ENCODE measurements at places on chromosomes 13 and 19.

DNA sequence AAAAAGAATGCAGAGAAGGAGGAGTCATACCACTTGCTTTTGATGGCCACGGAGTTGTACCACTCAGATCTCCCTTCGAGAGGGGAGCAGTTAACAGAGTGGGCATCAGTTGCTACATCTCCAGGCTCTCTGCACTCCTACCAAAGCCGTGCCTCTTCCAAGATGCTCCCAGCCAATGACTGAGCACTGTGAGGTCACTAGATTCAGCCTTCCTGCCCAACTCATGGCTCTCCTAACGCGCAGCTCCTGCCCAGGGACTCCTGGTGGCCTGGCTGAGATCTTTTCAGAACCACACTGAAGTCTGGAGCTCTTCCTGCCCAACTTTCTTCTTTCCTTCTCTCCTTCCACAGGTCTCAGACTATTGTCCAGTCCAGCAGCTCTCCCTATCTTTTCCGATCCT, 66.7 kb downstream of the LHFPL6 start:
- no peak for DNase-seq

DNA sequence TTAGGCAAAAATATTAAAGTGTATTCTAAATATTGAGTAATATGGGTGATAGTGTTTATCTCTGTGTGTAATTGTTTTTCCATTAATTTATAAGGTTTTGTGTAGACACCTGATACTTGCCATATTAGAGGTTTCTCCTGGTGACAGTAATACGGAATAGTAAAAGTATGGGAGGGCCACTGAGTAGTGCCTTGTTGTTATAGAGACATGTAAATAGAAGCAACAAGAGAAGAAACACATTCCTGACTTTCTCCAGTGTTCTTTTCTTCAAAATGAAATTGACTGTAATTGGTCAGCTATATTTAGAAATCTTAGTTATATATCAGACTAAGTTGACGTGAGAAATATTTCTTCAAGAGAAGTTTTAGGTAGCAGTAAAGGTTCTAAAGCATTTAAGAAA, 18.5 kb downstream of the RNASEH2B start:
- no peak for DNase-seq

DNA sequence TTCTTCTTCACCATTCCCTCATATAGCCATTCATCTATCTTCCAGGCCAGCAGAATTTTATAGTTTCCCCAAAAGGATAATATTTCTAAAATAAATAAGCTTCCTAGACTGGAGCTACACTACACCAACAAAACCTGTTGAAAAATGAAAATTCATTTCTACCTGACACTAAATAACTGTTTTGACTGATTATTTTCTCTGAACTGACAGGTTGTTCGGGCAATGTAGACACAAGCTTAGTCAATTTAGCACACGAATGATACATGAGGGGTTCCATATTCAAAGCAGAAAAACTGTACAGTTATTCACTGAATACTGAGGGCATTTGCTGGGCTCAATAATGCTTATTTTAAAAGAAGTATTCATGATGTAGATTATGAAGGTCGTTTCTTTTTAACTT, 589.7 kb downstream of the LIG4 start:
- DNase-seq: no peak

GRCh38 chr19:400976-401865, 7.7 kb downstream of the C2CD4C start:
- DNase-seq: no peak

DNA sequence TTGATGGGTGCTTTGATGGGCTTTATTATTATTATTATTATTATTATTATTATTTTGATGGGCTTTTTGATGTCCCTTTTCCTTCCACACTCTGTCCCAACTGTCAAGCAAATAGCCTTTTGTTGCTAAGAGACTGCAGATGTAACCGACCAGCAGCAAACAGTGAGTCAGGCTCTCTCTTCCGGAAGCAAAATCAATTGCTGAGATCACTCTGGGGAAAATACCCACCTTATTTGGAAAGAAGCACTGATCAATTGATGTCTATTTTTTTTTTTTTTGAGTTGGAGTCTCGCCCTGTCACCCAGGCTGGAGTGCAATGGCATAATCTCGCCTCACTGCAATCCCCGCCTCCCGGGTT, 2.9 kb downstream of the LDLR start:
- DNase-seq: peak; percentile 89

DNA sequence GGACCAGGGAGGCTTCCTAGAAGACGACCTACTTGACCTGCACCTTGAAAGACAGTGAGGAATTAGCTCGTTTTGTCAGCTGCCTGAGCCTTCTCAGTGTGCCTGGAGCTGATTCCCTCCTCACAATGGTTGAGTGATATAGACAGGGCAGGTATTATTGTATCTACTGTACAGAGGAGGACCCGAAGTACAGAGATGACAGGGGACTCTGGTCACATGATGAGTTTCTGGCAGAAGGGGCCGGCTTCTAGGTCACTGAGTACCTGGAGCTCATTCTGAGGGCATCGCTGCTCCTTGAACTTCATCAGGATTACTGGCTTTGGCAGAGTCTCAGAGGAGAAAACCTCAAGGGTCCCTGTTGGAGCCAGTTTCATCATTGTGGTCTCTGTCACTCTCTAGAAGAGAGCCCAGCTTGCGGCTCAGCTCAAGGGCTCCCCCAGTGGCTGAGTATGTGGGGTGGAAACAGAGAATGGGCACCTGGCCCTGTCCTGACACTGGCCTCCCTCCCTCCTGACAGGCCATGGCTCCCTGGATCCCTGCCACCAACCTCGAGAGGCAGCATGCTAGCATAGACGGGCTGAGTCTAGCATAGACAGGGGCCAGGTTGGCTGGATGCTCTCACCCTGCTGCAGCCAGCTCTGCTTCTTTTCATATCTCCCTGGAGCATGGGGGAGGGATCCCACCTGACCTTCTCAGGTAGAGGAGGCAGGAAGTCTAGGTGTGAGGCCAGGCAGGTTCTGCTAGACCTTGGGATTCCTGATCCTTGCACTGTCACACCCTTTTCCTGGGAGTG, 38.7 kb downstream of the NFIX start:
- peak; percentile 43 for DNase-seq

- no peak for DNase-seq
Measured at GRCh38 chr13:65830411-65831205, 1399.5 kb downstream of the PCDH9 start.

DNA sequence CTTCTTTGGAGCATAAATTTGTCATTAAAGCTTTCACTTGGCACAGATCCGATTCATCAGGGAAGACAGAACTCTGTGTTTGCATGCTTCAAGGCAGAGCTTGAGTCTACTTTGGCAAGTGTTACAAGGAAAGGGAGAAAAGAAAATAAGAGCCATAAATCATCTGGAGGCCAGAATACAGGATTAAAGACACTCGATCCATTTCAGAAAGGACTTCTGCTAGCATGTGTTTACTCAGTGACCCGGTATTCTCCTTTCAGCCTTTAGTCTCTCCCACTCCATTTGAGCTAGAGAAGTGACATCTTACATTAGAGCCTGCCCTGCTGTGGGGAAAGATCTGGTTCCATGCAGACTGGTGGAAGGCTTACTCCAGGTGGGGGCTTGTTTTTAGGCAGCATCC, 306.4 kb downstream of the KLF5 start:
- DNase-seq: no peak

- DNase-seq: no peak
Measured at GRCh38 chr13:50845211-50845610, 1.7 kb upstream of the DLEU7 start.

GRCh38 chr13:99639126-99639525, 137.9 kb downstream of the TM9SF2 start:
- no peak for DNase-seq

DNA sequence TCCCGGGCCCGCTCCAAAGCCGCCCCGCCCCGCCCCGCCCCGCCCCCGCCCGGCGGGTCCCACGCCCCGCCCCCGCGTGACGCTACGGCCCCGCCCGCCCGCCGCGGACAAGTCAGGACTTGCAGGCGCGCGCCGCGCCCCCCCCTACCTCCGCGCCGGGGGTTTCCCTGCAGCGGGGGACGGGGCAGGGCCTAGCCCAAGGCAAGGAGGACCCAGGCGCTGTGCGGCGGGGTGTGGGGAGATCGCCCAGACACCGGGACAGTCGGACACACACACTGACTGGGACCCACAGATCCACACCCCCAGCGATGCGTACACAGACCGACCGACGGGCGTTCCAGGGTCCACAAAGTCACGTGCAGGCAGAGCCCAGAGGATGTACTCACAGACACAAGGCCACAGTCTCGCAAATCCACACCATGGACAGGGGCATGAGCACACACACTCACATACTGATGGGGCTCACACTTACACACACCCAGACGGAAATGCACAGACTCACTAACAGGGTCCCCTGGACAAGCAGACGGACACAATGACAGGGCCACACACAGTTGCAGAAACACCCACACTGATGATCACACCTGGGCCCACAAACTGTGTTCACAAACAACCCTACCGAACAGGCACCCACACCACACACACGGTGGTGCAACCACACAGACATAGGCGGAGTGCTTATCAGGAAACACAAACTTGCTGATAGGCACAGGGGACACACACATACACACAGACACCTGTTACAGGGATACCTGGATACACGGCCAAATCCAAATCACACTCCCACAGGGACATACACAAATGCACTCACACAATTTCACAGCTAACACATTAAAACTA, 436 bp upstream of the BBC3 start:
- peak; percentile 91 for DNase-seq

GRCh38 chr19:50406829-50407228, 11.9 kb upstream of the SPIB start:
- DNase-seq: no peak

Measured in CD4-positive, alpha-beta T cell treated with Interleukin-15 for 4 hours (primary cell).